ENCODE measurements at places on chromosomes 5 and 9.

DNA sequence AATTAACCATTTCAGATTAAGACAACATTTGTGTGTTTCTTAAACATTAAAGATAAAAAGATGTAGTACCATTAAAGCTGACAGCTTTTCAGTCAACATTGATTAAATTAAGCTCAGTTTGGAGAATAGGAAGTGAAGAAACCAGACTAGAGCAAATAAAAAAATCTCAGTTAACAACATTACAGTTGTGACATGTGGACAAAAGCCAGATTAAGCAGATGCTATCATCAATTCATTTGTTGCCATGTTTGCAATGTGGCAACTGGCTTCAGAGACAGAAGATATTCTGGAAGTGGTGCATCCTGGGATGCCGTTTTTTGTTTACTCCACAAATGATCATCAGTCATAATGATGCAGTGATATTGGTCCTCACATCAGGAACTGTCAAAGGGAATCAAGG lies 70.3 kb upstream of the CNTLN start:
- DNase-seq = no peak

- no peak for DNase-seq
Measured at GRCh38 chr5:16788957-16789356, 147.1 kb downstream of the MYO10 start.

GRCh38 chr9:20594608-20595007 lies 27.7 kb downstream of the MLLT3 start:
- no peak for DNase-seq

GRCh38 chr9:18542837-18543405 lies 69.0 kb downstream of the ADAMTSL1 start:
- DNase-seq = no peak

DNA sequence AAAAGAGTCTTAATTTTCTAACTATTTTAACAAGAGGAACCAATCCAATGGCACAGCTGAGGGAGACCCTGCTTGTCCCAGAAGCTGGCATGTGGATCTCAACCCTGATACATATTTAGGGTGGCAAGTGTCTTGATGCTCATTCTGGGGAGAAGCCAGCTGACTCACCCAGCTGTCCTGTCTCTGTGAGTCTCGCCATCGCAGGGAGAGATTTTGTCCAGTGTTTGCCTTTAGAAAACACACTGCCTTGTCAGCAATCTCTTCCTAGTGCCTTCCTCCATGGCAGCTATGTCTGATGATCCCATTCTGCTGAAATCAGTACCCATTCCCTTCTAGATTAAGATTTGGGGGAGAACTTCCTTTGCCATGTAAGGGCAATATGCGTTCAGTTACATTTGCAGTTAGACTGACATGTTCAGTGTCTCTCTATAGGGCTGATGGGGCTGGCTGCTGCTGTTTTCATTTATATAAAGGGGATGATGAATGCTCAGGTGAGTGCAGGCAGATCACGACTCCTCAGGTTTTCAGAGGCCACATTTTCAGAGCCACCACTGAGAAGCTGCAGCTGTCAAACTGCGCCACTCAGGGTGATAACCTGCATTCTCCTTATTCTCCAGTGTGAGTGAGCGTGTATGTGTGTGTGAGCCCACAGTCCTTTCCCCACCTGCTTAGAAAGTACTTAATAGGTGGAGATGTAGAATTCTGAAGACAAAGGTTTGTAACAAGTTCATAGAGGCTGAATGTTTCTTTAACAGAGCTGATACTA lies 217.0 kb downstream of the GAS1 start:
- no peak for DNase-seq

- no peak for DNase-seq
Measured at GRCh38 chr5:16417398-16418074, 48.1 kb downstream of the ZNF622 start.

DNA sequence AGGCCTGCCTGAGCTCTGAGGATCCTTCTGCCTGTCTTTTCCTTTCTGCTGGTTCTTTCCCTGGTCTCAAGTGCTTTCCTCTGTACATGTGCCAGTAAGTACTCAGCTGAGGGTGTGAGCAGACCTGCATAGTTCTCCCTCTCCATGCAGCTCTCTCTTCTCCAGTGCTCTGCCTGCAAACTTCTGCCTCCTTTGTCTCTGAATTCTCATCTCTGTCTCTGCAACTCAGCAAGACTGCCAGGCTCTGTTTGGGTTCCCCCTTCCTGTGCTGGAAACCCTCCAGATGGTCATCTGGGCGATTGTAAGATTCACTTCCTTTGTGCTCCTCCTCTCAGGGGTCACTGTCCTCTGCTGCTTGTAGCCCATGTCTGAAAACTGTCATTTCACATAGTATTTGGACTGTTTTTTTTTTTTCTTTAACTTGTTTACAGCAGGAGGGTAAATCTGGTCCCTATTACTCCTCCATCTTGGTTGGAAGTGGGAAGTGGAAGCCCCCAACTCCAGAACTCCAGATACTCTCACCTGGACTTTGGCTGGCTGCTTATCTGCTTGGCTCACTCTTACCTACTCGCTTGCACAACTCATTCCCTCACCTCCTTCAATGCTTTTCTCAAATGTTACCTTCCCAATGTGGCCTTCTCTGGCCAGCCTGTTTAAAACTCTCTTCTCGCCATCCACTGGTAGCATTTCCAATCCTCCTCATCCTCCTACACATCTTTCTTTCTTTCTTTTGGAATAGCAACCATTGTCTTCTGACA lies 175.3 kb upstream of the TBC1D2 start:
- no peak for DNase-seq

GRCh38 chr9:99787556-99787955 lies 34.1 kb upstream of the NR4A3 start:
- DNase-seq = no peak

DNA sequence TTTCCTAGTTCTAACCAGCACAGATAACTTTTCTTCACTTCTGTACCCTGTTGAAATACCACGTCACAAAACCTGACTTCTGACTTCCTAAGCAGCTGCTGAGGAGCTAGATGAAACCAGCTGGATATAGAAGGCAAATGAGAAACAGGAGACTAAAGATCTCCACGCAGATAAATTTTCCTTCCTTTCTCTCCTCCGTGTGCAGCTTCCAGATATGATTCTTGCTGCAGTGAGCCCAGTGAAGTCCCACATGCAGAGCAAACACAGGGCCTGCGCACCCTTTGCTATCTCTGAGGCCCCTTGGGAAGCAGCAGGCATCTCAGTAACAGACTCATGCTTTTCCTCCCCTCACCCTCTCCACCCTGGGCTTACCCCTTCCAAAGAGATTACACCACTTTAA lies 1638.3 kb downstream of the MAT2B start:
- DNase-seq = no peak

DNA sequence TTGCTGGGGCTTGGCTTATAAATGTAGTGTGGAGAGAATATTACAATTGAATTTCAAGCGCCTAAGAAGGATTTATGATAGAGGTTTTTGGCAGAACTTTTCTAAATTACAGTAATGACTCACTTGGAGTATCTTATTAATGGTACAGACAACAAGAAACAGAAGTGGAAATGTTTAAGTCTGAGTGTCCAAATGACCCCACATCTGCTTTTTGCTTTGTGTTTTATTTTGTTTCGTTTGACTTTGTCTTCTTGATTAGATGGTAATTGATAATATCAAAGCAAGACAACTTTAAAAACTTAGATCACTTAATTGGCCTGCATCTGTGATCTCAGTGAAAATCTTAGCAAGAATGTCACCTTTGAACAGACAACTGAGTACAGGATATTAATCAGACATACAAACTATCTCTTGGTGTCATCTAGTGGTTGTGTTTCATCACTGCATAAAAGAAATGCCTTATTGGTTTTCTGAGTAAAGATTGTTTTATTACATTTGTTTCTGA lies 577.4 kb downstream of the ISL1 start:
- DNase-seq = no peak
